Astrocyte (in vitro differentiated cells and primary cell): ENCODE measurements at places on chromosomes 4 and X.

- DNase-seq: no peak
Observed at GRCh38 chr4:143353797-143354196, 17.1 kb downstream of the GAB1 start.

DNA sequence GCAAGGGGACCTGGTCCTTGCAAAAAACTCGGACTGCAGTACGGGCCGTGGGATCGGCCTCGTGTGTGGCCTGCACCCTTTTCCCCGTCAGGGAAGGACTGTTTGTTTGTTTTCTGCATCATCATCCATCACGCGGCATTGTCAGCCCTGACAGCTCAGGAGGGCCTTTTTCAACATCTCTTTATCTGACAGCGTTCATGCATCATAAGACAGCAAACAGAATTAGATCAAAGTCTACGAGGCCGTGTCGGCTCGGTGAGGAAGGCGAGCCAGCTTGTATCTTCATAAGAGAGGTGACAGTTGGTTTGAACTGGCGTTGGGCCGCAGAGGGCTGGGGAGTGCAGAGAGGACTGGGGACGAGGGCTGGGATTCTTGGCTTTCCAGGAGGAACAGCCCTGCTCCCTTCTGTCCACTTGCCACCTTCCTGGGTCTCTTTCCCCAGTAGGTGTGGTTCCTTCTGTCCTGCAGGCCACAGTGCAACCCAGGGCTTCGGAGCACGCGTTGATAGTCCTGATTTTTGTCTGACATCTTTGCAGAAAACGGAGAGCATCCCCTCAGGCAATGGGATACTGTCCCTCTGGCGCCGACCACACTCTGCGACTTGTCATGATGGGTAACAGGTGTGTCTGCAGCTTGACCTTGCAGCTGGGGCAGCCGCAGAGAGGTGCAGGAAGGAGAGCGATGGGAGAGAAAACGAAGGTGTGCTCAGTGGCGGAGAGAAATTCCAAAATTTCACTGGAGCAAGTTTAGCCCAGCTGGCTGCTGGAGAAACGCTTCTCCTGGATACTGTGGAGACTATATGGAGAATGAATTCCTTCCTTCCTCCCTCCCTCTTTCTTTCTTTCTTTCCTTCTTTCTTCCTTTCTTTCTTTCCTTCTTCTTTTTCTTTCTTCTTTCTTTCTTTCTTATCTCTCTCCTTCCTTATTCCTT, 104.0 kb upstream of the SHOX start:
- DNase-seq: no peak

GRCh38 chr4:180947425-180947824, 1295.8 kb upstream of the TENM3 start:
- DNase-seq: peak; percentile 12

DNA sequence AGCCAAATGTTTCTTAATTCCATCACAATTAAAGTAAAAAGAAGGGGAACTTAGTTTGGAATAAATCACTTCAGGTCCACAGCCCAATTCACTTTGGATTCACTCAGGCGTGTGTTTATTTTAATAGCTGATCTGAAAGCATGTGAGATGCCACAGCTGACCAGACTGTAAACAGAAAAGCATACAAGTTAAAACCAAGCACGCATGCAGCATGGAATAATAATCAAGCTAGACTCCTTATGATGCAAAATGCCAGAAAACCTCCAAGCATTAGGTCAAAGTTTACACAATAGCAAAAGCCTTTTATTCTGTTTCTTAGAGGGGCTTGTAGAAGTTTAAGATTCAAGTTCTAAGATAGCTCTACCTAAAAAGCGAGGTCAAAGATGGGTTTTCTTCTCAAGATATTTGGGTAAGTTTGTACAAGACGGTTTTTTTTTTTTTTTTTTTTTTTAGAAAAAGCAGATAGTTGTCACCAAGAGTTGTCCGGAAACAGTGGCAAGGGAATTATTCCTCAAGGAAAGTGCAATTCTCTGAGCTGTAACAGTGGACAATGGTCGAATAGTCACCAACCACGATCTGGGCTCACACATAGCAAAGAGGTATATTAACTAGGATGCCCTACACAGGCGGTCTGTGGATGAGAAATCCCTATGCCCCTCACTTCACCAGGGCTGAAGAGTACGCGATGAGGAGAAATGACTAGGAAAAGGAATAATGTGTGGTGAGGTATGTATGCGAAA, 763 bp upstream of the PRRG1 start:
- peak; percentile 43 for DNase-seq

DNA sequence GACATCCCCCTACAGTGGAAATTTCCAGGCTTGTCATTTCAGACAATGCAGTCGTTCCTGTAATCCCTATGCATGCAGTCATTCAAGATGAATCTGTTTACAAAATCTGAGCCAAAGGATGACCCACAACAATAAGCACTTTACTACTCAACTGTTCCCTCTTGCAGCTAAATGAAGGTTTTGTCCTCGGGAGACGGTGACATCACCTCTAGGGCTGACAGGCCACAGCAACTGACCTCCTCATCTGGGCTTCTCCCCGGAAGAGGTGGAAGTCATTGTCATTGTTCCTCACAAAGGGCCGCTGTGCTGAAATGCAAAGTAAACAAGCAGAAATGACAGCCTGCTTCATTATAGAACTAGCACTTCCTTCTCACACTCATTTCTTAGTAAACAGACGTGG, 29.2 kb downstream of the CLRN2 start:
- DNase-seq: no peak

GRCh38 chr4:31114816-31115215, 394.6 kb downstream of the PCDH7 start:
- peak; percentile 43 for DNase-seq

DNA sequence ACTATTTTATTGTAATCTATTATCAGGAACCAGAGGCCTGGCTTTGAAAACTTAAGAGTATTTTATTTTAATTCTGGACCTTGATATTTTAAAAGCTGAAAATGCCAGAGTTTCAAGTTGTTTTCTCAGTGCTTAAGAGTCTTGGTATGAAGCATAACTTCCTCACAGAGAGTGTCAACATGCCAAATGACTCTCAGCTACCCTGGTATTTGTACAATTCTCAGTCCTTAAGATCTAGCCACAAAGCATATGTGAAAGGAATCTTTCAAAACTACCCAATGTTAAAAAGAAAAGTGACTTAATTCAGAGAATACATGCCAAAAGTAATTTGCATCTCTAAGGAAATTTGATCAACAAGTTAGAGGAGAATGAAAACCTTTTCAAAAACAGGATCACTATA, 171.9 kb downstream of the DKK2 start:
- DNase-seq: peak; percentile 83

DNA sequence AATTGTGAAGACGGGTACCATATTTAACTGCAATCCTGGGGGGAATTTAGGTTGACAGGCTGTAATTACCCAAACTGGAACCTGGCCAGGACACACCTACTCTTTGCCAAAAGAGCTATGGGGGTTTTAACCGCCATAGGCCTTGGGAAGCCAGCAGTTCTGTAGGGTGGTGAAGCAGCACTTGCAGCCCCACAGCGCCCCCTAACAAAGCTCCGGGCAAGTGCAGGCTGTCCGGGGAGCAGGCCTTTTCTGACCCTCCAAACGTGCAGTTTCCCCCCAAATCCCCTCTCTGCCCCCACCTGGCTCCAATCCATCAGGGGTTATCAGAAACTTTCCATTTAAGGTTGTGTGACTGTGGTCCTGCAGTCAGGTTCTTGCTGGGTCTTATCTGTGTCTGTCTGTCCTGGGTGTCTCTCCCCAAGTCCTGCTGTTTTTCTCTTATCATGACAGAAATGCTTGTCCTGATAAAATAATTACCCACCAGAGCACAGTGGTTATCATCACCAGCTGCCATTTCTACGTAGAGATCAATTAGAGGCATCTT, 350.9 kb downstream of the MID1IP1 start:
- no peak for DNase-seq

DNA sequence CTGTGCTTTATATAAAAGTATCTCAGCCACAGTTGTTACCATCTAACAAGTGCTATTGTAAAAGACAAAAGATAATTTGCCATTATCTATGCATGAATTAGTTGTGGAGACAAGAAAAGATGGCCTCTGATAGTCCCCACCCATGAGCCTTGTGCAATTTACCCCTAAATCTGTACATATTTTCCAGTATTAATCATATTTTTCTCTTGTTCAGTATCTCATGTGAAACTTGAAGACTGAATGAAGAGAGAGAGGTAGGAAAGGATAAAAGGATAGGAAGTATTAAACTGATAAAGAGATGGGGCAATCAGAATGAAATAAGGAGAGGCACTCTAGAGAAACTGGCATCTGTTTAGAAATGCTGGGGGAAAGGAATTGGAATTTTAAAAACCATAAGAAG, 3.7 kb downstream of the MYOZ2 start:
- peak; percentile 6 for DNase-seq

DNA sequence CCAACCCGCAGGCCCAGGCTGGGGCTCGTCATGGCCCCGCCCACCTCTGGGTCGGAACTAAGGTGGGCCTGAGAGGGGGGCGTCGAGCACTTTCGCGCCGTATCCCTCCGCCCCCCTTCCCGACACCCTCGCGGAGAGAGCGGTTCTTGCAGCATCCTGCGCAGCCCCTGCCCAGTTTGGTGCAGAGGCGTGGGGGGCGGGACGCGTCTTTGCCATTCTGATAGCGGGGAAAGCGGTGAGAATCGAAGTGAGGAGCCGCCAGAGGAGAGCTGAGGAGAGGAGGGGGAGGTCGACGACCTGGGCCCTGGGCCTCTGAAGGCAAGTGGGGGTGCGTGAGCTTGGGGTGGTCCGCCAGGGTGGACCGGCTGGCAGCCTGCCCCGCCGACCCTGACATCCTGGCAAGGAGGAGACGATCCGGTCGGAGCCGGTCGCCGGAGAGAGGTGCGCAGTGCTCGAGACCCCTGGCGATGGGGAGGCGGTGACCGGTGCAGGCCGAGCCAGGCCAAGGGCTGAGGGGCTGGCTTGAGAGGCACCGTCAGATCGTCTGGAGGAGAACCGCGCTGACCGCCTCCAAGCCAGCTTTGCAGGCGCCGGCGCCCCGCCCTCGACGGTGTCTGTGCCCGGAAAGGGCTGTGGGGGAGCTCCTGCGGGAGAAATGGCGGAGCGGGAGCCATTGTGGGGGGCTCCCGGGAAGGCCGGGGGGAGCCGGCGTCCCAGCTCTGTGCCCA, 25.5 kb downstream of the GPRASP3 start:
- DNase-seq: no peak

DNA sequence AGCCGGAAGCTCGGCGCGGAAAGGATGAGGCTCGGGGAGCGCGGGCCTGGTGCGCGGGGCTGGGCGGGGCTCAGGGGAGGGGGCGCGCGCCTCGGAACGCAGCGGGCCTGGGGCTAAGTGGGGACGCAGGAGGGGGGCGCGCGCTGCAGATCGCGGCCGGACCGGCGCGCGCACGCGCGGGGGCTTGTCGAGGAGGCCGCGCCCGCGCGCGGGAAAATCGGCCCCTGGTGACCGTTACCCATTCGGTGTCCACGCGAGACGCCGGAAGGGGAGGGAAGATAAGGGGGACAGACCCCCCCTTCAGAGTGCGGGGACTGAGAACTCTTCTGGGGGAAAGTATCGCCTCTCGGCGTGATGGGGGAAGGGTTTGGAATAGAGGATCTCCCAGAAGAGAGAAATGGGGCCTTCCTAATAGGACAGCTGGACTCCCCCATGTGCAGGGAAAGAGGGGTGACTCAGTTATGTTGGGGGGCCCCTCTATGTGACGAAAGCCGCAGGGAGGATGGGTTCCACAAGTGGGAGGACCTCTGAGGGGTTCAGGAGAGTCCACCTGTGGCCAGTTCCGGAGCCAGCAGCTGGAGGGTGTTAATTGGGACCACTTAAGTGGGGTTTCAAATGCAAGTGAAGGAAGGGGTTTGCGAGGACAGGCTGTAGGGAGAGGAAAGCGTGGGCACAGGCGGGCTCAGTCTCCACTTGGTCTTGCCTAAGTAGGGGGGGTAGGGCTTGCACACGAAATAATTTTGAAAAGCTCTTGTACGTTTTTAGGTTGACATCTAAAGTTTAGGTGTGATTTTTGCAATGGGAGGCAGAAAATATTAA, 584 bp downstream of the SUV39H1 start:
- DNase-seq: peak; percentile 4
